Fibroblast of lung (primary cell): ENCODE measurements at places on chromosomes 2 and 18. TPM values are rescaled to one million over a fixed set of nuclear protein-coding genes. Genes with fewer than 3 reads are reported as not detected.

Gene SPATS2L
- total RNA-seq = 50.1 and 73.8 TPM in 2 replicates

Gene ADRA2B
- not detected in 2 replicates for total RNA-seq

Gene XDH
- total RNA-seq = under 0.01 and 0.50 TPM in 2 replicates

Gene ELOA2
- not detected in 2 replicates for total RNA-seq

Gene FBXO15
- 0.77 and 0.83 TPM in 2 replicates for total RNA-seq

Gene AP1S3
- total RNA-seq = 3.3 TPM in 2 replicates

Gene REG3A
- total RNA-seq = not detected in 2 replicates

Gene DPP4
- total RNA-seq = 148 and 297 TPM in 2 replicates

Gene NEURL3
- total RNA-seq = not detected in 2 replicates

Gene DSG4
- not detected in 2 replicates for total RNA-seq

Gene KCNIP3
- total RNA-seq = 1.5 and 1.7 TPM in 2 replicates

Gene ADI1
- 22.1 and 41.9 TPM in 2 replicates for total RNA-seq

Gene LYPD1
- total RNA-seq = 0.17 and 0.26 TPM in 2 replicates

Gene IL1RL1
- 0.50 and 4.6 TPM in 2 replicates for total RNA-seq

Gene WNT10A
- not detected in 2 replicates for total RNA-seq

Gene C2orf66
- total RNA-seq = 0.17 and 0.26 TPM in 2 replicates

Gene PDCD1
- not detected in 2 replicates for total RNA-seq

Gene HMSD
- total RNA-seq = 0.83 TPM in 1 of 2 replicates, not detected in the other

Gene KIAA2012
- under 0.01 TPM in 1 of 2 replicates, not detected in the other for total RNA-seq

Gene C2orf74
- 20.5 and 21.5 TPM in 2 replicates for total RNA-seq

Gene UNC50
- 54.2 and 64.1 TPM in 2 replicates for total RNA-seq

Gene SERPINB10
- total RNA-seq = not detected in 2 replicates

Gene PPP4R3B
- 50.1 and 51.4 TPM in 2 replicates for total RNA-seq

Gene SPATA3
- not detected in 2 replicates for total RNA-seq

Gene SLC14A1
- total RNA-seq = 2.3 and 31.0 TPM in 2 replicates

Gene FKBP1B
- total RNA-seq = 4.9 and 12.1 TPM in 2 replicates

Gene UGT1A3
- total RNA-seq = not detected in 2 replicates

Gene CRYGC
- not detected in 2 replicates for total RNA-seq

Gene L3MBTL4
- total RNA-seq = 0.33 and 1.3 TPM in 2 replicates

Gene TMEM247
- total RNA-seq = not detected in 2 replicates

Gene C2orf81
- total RNA-seq = 0.77 and 1.5 TPM in 2 replicates

Gene CRACDL
- total RNA-seq = under 0.01 TPM in 1 of 2 replicates, not detected in the other

Gene RND3
- 559 and 1,405 TPM in 2 replicates for total RNA-seq

Gene GKN1
- not detected in 2 replicates for total RNA-seq

Gene ACMSD
- not detected in 2 replicates for total RNA-seq

Gene TBC1D8
- total RNA-seq = 3.3 and 3.8 TPM in 2 replicates

Gene CFC1
- total RNA-seq = not detected in 2 replicates

Gene DARS1
- 75.5 and 96.8 TPM in 2 replicates for total RNA-seq

Gene GALNT3
- total RNA-seq = 0.26 and 0.66 TPM in 2 replicates

Gene C18orf32
- total RNA-seq = 11.9 and 12.8 TPM in 2 replicates

Gene GRB14
- total RNA-seq = 0.26 and 0.33 TPM in 2 replicates

Gene AQP4
- total RNA-seq = not detected in 2 replicates

Gene SALL3
- total RNA-seq = not detected in 2 replicates

Gene ZNF397
- total RNA-seq = 19.5 and 23.8 TPM in 2 replicates

Gene BMP10
- not detected in 2 replicates for total RNA-seq

Gene IL36B
- total RNA-seq = not detected in 2 replicates

Gene ANO7
- 0.26 and 0.50 TPM in 2 replicates for total RNA-seq
